ENCODE measurements at places on chromosomes 1 and 21. TPM values are rescaled to one million over a fixed set of nuclear protein-coding genes. Genes with fewer than 3 reads are reported as not detected.

Gene NUP210L
- total RNA-seq: 0.06 TPM

Gene FAM3B
- not detected for total RNA-seq

Gene UTS2
- total RNA-seq: not detected

Gene RPF1
- 34.6 TPM for total RNA-seq

Measured in A549 treated with dexamethasone at 1 μM for 4 hours (cell line).